ENCODE measurements at places on chromosomes 3 and 15. TPM values are rescaled to one million over a fixed set of nuclear protein-coding genes. Genes with fewer than 3 reads are reported as not detected.

- H3K4me3 ChIP-seq: no peak overlapping the region
- H3K36me3 ChIP-seq: no peaks in the 10 kb centered on the region
- H3K4me1 ChIP-seq: no peaks in the 10 kb centered on the region
- no peak for DNase-seq
These were observed 196.1 kb downstream of the ZNF621 start for GRCh38 chr3:40720863-40721262.

DNA sequence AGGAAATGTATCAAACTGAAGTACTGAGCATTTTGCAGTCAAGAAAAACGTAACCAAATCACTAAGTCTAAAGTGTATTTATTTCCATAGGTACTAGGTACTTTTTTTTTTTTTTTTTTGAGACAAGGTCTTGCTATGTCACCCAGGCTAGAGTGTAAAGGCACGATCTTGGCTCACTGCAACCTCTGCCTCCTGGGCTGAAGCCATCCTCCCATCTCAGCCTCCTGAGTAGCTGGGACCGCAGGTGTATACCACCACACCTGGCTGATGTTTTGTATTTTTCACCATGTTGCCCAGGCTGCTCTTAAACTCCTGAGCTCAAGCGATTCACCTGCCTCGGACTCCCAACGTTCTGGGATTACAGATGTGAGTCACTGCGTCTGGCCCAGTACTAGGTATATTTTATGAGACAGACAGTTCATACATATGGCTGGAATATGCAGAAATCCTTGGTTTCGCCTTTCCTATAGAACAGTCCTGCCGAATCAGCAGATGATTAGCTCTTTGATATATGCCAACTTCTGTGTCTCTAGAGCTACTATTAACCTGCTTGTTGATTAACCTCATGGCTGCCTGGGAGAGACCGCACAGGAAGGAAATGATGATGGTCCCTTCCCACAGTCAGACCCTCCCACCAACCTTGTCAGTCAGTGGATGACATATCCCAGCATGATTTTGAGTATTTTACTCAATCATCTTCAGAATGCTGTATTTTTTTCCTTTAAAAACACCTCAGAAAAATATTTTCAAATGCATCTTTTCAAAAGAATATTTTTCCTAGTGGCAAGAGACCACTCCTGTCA, 32.3 kb downstream of the TMOD3 start:
- H3K27ac ChIP-seq: peak overlapping the region; percentile 45
- peaks cover 27% of the 10 kb centered on the region for H3K36me3 ChIP-seq
- DNase-seq: no peak
- H3K4me1 ChIP-seq: peaks cover 38% of the 10 kb centered on the region
- H3K4me3 ChIP-seq: no peak overlapping the region
- no peaks in the 10 kb centered on the region for H3K27me3 ChIP-seq

DNA sequence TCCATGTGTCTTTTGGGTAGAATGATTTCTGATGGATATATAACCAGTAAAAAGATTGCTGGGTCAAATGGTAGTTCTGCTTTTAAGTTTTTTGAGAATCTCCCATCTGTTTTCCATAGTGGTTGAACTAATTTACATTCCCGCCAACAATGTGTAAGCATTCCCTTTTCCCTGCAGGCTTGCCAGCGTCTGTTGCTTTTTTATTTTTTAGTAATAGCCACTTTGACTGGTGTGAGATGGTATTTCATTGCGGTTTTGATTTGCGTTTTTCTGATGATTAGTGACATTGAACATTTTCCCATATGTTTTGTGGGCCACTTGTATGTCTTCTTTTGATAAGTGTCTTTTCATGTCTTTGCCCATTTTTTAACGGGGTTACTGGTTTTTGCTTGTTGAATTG, 36.3 kb upstream of the MB21D2 start:
- no peaks in the 10 kb centered on the region for H3K4me1 ChIP-seq
- H3K36me3 ChIP-seq: no peaks in the 10 kb centered on the region
- no peak for DNase-seq

DNA sequence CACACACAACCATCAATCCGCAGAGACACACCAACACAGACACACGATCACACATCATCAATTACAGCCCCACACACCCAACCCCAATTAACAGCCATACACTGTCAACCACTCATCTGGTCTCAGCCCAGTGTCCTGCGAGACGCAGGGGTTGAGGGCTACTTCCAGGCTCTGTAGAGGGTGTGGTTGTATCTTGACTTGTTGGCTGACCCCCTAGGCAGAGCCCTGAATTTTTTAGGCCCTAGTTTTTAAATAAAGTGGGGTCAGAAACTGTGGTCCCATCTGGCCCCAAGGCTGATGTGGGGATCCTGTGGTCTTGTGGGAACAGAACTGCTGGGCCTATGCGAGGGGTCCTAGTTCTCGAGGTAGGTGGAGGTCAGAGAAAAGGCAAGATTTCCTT, 9.2 kb downstream of the VILL start:
- H3K4me3 ChIP-seq: no peak overlapping the region
- DNase-seq: no peak
- no peaks in the 10 kb centered on the region for H3K27me3 ChIP-seq
- no peak overlapping the region for H3K27ac ChIP-seq
- no peaks in the 10 kb centered on the region for H3K36me3 ChIP-seq

- no peak overlapping the region for H3K4me3 ChIP-seq
- H3K27ac ChIP-seq: no peak overlapping the region
- peaks cover 8% of the 10 kb centered on the region for H3K36me3 ChIP-seq
- peaks cover 34% of the 10 kb centered on the region for H3K27me3 ChIP-seq
These were observed 164.6 kb upstream of the MCTP2 start for GRCh38 chr15:94066811-94067210.

DNA sequence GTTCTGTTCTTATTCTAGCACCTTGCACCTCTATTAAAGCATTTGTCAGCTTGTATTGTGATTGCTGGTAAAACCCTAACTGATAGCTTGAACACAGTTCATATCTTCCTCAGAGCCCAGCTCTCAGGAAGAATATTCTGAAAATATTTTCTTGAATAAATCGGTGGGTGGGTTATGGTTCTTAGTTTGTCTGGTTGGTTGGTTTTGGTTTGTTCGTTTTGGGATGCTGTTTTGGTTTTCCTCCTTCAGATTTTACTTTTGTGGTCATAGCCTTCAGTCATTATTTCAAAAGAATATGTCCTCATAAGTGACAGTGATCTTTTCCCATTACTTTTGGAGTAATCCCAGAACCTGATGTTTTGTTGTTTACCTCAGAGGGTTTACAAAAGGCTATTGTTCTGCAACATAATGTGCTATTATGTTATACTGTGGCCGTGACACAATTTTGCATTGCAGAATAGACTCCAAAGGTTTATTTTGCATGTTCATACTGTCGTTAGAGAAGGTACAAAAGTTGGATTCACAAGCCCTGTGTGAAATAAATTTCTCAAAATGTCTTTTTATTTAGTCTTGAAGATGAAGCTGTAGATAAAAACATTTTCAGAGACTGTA, 2.7 kb upstream of the TMEM87A start:
- H3K4me1 ChIP-seq: peaks cover 33% of the 10 kb centered on the region
- H3K27me3 ChIP-seq: no peaks in the 10 kb centered on the region
- no peak for DNase-seq

DNA sequence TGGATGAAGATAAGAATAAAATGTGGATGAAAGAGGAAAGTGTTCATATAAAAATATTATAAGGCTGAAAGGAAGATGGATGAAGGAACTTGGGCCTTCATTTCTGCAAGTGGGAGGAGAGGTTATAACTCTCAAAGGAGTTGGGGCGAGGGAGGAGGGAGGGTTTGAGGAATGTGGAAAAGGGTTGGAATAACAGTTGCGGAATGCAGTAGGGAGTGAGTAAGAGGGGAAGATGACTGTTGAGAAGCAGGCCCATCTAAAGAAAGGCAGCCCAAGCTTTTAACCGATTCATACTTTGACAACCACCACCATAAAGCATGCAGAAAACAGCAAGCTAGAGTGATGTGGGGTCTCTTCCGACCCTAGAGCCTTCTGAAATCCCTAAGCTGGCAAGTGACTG, 8.3 kb upstream of the TM4SF4 start:
- H3K27me3 ChIP-seq: no peaks in the 10 kb centered on the region
- H3K27ac ChIP-seq: peak overlapping the region; percentile 90
- DNase-seq: no peak
- H3K36me3 ChIP-seq: no peaks in the 10 kb centered on the region

- H3K27me3 ChIP-seq: no peaks in the 10 kb centered on the region
- no peak overlapping the region for H3K27ac ChIP-seq
- H3K36me3 ChIP-seq: peaks cover 8% of the 10 kb centered on the region
- DNase-seq: no peak
These were observed 111.5 kb downstream of the ZNF609 start for GRCh38 chr15:64571857-64572291.

DNA sequence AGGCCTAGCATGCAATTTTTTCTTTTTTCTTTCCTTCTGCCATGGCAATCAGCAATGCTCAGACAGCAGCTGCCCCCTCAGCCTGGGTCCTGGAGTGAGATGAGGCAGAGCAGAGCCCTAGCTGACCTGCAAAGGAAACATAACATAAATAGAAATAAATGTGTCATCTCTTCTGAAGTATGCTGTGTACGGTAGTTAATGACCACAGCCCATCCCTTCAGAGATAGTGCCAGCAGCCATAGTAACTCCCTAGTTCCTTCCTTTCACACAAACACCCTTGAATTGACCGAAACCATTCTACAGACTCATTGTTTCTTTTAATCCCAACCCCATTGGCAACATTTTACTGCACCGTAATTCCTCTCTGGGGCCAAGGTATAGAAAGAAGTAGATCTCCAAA, 8.4 kb upstream of the CD47 start:
- H3K36me3 ChIP-seq: no peaks in the 10 kb centered on the region
- H3K27me3 ChIP-seq: peaks cover 5% of the 10 kb centered on the region
- no peak overlapping the region for H3K4me3 ChIP-seq
- DNase-seq: no peak
- no peak overlapping the region for H3K27ac ChIP-seq

GRCh38 chr3:139318431-139318816, 25.4 kb upstream of the MRPS22 start:
- peaks cover 40% of the 10 kb centered on the region for H3K27me3 ChIP-seq
- H3K27ac ChIP-seq: no peak overlapping the region
- no peak for DNase-seq
- no peaks in the 10 kb centered on the region for H3K36me3 ChIP-seq
- no peaks in the 10 kb centered on the region for H3K4me1 ChIP-seq

DNA sequence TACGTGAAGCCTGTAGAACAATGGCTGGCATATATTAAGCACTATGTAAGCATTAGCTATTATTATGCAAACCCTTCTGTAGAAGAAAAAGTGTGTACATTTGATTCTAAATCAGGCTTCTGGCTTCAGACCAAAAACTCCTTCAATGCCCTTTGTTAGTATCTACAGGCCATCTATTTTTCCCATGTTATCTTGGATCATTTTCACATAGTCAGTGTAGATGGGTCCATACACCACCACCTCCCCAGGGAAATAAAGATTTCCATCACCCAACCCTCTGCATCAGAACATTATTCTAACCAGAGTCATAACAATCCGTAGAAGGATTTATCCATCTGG, 8.0 kb upstream of the KLHL6 start:
- no peaks in the 10 kb centered on the region for H3K36me3 ChIP-seq
- DNase-seq: no peak
- H3K27me3 ChIP-seq: peaks cover 12% of the 10 kb centered on the region
- H3K4me1 ChIP-seq: no peaks in the 10 kb centered on the region

GRCh38 chr15:90191344-90191687, 9.8 kb upstream of the SEMA4B start:
- H3K4me1 ChIP-seq: peaks cover 27% of the 10 kb centered on the region
- no peak overlapping the region for H3K4me3 ChIP-seq
- no peaks in the 10 kb centered on the region for H3K36me3 ChIP-seq
- peak overlapping the region; percentile 67 for H3K27ac ChIP-seq
- DNase-seq: no peak
- H3K27me3 ChIP-seq: no peaks in the 10 kb centered on the region

- no peak overlapping the region for H3K27ac ChIP-seq
- H3K4me1 ChIP-seq: no peaks in the 10 kb centered on the region
- peaks cover 2% of the 10 kb centered on the region for H3K36me3 ChIP-seq
- no peak overlapping the region for H3K4me3 ChIP-seq
These were observed 26.6 kb downstream of the GP9 start for GRCh38 chr3:129087138-129087702.

DNA sequence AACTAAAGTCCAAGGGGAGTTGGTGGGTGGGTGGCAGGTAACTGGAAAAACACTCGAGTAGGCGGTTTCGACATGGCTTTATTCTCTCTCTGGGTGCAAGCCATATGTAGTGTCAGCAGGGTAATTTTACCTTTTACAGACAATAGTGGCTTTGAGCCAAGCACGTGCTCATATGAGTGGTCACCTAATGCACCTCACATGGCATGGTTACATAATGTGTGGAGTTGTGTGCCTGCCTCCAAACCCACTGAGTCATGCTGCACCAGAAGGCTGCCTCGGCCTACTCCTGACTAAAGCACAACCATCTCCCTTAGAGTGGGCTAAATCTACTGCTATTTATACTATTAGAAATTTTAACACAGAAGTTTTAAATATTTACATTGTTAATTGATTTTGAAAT, 16.5 kb downstream of the CCRL2 start:
- no peak overlapping the region for H3K27ac ChIP-seq
- DNase-seq: no peak

DNA sequence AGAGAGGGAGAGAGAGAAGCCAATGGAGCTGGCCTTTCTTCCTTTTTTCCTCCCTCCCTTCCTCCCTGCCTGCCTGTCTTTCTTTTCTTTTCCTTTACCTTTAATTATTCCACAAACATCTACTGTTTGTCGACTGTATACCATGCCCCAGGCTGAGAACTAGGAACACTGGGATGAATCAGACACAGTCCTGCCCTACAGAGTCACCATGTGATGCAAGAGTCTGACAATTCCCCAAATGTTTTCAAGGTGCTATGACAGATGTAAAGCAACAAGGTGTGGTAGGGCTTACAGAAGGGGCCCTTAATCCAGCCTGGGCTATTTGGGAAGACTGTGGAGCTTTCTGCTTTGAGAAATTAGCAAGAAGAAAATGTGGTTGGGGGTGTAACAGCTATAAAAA, 4.0 kb upstream of the SPSB4 start:
- peaks cover 6% of the 10 kb centered on the region for H3K4me1 ChIP-seq
- H3K27me3 ChIP-seq: peaks cover 34% of the 10 kb centered on the region
- no peak overlapping the region for H3K27ac ChIP-seq
- no peak overlapping the region for H3K4me3 ChIP-seq
- H3K36me3 ChIP-seq: no peaks in the 10 kb centered on the region
- DNase-seq: no peak

GRCh38 chr3:119227070-119227850, 13.4 kb downstream of the B4GALT4 start:
- H3K36me3 ChIP-seq: peaks cover 59% of the 10 kb centered on the region
- no peak for DNase-seq
- H3K27me3 ChIP-seq: no peaks in the 10 kb centered on the region
- H3K4me3 ChIP-seq: no peak overlapping the region
- no peaks in the 10 kb centered on the region for H3K4me1 ChIP-seq

- peaks cover 6% of the 10 kb centered on the region for H3K36me3 ChIP-seq
- H3K4me1 ChIP-seq: peaks cover 68% of the 10 kb centered on the region
- no peak overlapping the region for H3K4me3 ChIP-seq
- H3K27me3 ChIP-seq: no peaks in the 10 kb centered on the region
These were observed 19.9 kb downstream of the TM4SF18 start for GRCh38 chr3:149313542-149313941.

The GOLGA8T gene
- 0.94 TPM for total RNA-seq

The GHSR gene
- not detected for total RNA-seq

The SNTN gene
- total RNA-seq: not detected

The GOLGA6L9 gene
- total RNA-seq: 2.8 TPM

The GRIP2 gene
- 0.18 TPM for total RNA-seq

The UBA3 gene
- 78.9 TPM for total RNA-seq

The RYR3 gene
- not detected for total RNA-seq

The SCN5A gene
- total RNA-seq: not detected

The TCF12 gene
- total RNA-seq: 164 TPM

The TGM5 gene
- total RNA-seq: not detected
